ENCODE measurements at places on chromosomes 16 and 17. TPM values are rescaled to one million over a fixed set of nuclear protein-coding genes. Genes with fewer than 3 reads are reported as not detected.

The CCDC40 gene
- 1.1 TPM for total RNA-seq

The PLCG2 gene
- total RNA-seq, result 6.5 TPM

The TNFRSF17 gene
- not detected for total RNA-seq

The MPP2 gene
- total RNA-seq, result 0.18 TPM

The KCTD11 gene
- total RNA-seq, result 26.6 TPM

The MPV17L gene
- total RNA-seq, result 0.72 TPM

The RAPGEFL1 gene
- total RNA-seq, result 123 TPM

The STX1B gene
- 1.5 TPM for total RNA-seq

The SMTNL2 gene
- total RNA-seq, result 0.68 TPM

The YPEL3 gene
- 26.4 TPM for total RNA-seq

The TPSD1 gene
- total RNA-seq, result 0.91 TPM

The KRTAP4-4 gene
- total RNA-seq, result not detected

The CIITA gene
- 3.2 TPM for total RNA-seq

All from esophagus squamous epithelium (tissue), 5 donors.